ENCODE measurements at places on chromosomes 6 and 20.

- DNase-seq: peak; percentile 70
Observed at GRCh38 chr6:108565893-108566292, 5.2 kb downstream of the FOXO3 start.

- peak; percentile 70 for DNase-seq
Observed at GRCh38 chr6:118893064-118893806, 717 bp upstream of the ASF1A start.

GRCh38 chr6:70599187-70599586, 32.5 kb downstream of the SDHAF4 start:
- DNase-seq: no peak

GRCh38 chr6:5772408-5773120, 234.2 kb downstream of the NRN1 start:
- DNase-seq: no peak

DNA sequence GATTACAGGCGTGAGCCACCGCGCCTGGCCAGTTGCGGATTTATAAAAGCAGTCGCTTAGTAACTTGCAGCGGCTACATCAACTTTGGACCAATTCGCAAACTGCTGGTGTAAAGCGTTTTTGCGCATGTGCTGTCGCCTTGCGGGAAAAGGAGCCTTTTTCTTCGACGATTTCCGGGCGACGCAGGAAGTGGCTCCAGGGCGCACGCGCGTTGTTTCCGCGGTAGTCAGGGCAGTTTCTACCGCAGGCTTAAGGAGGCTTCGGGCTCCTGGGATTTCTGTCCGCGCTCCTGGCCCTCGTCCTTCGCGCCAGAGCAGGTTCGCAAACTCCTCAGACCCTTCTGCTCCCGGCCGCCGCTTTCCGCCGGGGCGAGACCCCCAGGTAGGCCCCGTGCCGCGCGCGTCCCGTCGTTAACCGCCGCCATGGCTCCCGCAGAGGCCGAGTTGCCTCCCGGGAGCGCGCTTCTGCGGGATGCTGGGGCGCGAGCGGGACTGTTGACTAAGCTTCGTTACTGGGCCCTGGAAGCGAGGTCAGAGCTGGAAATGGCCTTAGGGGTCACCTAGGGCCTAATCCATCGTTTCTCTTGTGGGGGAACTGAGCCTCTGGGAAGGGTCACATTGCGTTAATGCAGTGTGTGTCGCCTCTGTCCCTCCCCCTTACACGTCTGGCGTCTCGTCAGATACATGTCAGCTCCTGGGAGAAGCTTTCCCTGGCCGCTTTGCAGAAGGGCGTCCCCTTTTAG, at the start of gene RAE1:
RAE1 (plus strand) TSS at position 214 of the 742 bp plus-strand sequence. CDS start 2,784 bp downstream, outside the sequence.
- peak; percentile 90 for DNase-seq

GRCh38 chr6:39188571-39188970, 40.7 kb downstream of the KCNK5 start:
- DNase-seq: no peak

DNA sequence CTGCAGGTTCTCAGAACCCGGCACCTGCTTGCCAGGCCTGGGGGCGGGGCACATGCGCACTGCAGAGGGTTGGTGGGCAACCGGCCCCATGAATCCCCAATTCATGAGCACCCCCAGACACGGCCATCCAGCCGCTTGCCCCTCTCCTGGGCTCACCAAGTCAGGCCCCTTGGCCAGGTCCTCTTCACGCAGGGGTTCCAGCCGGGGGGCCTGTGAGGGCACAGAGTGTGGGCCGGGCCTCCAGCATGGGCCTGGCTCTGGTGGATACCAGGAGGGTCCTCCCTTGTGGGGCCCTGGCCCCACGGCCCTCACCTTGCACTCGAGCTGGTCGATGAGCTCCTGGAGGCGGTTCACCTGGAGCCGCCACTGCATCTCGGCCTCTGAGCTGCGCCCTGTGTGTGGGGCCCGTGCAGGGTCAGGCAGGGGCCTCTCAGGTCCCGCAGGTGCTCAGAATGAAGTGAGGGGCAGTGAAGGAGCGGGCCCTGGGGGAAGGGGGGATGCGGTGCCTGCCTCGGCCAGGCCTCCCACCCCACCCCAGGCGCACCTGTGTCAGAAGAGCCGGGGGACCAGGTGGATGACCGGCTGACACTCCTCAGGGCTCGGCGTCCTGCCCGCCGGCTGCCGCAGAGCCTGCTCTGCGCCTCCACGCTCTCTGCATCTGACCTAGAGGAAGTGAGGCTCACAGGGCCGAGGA, 2.6 kb upstream of the C20orf144 start:
- no peak for DNase-seq

DNA sequence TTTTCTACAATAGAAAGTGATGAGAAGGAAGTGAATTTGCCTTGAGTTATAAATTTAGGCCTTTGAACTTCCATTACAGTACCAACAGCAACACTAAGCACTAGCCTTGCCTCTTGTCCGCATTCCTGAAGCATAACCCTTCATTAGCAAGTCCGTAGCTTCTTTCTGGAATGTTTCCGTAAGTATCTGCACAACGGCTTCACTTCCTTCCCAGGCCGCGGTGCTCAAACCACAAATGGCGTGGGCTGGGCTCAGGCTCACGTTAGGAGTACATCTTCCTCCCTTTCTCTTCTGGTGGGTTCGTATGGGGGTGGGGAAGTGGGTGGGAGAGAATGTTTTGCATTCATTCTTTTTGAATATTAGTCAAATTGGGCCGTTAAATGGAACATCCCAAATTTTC, 193.8 kb upstream of the SNX9 start:
- peak; percentile 63 for DNase-seq

DNA sequence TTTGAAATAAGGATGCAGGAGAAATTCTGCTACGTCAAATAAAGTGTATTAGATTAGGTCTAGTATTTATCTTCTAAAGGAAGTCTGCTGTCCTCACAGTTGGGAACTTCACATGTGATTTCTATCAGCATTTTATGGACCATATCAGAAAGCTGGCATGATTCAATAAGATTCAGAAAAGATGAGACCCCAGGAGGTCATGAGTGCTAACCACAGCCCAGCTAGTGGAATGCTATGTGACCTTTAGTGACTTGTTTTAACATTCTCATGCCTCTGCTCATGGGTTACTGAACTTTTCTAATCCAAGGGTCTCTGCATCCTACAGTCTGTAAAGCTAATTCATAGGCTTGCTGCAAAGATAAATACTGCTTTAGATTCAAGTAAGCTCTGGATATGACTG, 150.1 kb downstream of the GMPR start:
- peak; percentile 60 for DNase-seq

All from fibroblast of skin of right quadriceps (primary cell).